ENCODE measurements at places on chromosomes 3 and 15. TPM values are rescaled to one million over a fixed set of nuclear protein-coding genes. Genes with fewer than 3 reads are reported as not detected.

Gene STRC
- total RNA-seq: not detected

Gene ROPN1B
- total RNA-seq: not detected

Gene BLOC1S6
- 42.6 TPM for total RNA-seq

Gene NR1I2
- 0.09 TPM for total RNA-seq

Gene CIDEC
- total RNA-seq: 0.09 TPM
